ENCODE measurements at places on chromosomes 11 and 22.
A peak's percentile ranks its signal among the peaks of the same experiment; 100 is the strongest.

DNA sequence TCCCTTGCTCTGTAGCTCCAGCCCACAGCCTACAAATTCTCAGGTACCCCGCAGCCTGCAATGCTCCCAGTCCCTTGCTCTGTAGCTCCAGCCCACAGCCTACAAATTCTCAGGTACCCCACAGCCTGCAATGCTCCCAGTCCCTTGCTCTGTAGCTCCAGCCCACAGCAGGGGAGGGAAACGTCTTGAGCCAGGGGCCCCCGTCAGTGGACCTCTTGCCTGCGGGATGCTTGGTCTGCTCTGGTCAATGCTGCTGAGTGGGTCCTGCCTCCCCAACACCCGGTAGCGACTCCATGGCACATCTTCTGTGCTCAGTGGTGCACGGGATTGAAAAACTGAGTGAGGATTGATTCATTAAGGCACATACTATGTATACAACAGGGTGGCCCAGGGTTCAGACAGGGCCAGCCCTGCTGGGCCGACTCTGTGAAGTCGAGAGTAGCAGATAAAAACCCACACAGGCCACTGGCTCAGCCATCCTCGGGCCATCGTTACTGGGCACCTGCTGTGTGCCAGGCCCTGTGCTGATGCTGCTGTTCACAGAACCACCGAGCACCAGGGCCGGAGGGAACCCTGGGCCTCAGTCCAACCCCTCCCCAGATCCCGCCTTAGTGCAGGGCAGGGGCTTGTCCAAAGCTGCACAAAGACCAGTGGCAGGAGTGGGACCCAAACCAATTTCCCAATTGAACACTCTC is 69.7 kb downstream of the MYO7A start:
- DNase-seq = no peak

- no peak for DNase-seq
Observed at GRCh38 chr11:45431046-45432018, 145.2 kb upstream of the SYT13 start.

DNA sequence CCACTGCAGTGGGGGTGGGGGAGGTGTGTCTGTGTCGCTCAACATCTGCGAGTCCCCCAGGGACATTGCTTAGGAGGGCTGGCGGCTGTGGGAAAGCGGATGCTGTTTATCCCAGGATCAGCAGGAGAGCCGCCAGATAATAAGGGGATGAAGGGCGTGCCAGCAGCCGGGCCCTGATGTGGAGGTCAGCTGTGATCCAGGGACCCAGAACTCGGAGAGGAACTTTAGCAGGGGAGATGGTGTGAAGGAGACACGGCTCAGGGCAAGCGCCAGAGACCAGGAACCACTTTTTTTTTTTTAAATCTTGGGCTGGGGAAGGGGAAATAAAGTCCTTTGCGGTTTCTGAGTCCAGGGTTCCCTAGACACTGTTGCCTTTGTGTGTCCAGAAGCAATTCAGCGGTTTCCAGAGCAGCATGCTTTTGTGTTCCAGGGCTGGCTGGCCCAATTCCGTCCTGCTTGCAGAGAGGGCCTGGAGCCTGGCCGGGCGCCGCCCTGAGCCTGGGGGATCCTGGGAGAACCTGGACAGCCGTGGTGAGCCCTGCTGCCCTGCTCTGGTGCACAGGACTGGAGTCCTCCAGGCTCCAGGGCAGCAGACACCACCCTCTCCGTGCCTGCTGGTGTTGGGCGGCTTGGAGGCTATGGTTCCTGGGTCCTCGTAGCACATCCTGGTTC is at the start of gene GRAMD4:
Gene GRAMD4 (plus strand): TSS at position 557 of the 672 bp plus-strand sequence. CDS start 6,414 bp downstream, outside the sequence.
- DNase-seq = peak; percentile 51

DNA sequence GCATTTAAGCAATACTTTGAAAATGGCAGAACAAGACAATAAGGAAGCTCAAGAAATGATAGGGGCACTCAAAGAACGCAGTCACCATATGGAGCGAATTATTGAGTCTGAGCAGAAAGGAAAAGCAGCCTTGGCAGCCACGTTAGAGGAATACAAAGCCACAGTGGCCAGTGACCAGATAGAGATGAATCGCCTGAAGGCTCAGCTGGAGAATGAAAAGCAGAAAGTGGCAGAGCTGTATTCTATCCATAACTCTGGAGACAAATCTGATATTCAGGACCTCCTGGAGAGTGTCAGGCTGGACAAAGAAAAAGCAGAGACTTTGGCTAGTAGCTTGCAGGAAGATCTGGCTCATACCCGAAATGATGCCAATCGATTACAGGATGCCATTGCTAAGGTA is 51.9 kb downstream of the SPECC1L start:
- no peak for DNase-seq

DNA sequence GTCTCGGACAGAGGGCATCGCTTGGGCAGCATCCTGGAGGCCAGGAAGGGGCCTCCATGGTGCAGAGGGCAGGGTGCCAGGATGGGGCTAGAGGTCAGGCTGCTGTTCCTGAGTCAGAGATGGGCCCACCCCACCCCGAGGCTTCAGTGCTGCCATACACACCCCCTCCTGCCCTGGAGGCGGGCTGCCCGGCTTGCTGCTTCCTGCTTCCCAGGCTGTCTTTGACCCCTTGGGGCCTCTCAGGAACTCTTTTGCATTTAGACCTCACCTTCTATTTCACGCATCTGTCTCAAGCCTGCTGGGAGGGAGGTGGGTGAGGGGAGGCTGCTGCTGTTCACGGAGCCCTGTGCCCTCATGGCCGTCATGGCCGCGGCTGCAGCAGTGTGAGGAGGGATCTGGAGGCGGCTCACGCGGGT is 6.6 kb upstream of the GRAMD4 start:
- DNase-seq = no peak

DNA sequence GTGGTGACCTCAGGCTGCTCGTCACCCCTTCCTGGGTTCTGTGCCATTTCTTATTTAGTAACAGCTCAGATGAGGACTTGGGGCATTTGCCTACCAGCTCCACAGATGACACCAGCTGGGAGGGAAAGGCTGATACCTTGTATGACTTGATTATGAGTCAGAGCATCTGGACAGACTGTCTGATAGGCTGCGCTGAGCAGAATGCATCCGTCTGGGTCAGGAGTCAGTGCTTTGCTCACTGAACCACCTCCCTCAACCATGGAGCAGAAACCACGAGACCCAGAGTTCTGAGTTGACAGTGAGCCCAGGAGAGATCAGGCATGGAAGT is 6.8 kb downstream of the ST14 start:
- no peak for DNase-seq

DNA sequence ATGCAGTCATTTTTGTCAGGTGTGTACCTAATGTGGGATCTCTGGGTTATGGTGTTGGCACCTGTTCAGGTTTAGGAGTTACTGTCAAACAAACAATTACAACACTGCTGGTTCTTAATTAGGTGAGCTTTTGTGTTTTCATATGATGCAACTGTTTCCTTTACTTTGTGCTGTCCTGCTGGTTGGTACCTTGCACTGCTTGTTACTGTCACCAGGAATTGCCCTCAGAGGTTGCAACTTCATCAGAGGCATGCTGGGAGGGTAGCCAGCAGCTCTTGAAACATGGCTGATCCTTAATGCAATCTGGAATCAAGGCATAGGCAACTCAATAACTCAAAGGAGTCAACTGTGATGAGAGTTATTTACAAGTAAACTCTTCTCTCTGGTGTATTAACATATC is 400.3 kb downstream of the MIAT start:
- no peak for DNase-seq

GRCh38 chr22:47344414-47344813 is 582.0 kb downstream of the TBC1D22A start:
- DNase-seq = no peak

DNA sequence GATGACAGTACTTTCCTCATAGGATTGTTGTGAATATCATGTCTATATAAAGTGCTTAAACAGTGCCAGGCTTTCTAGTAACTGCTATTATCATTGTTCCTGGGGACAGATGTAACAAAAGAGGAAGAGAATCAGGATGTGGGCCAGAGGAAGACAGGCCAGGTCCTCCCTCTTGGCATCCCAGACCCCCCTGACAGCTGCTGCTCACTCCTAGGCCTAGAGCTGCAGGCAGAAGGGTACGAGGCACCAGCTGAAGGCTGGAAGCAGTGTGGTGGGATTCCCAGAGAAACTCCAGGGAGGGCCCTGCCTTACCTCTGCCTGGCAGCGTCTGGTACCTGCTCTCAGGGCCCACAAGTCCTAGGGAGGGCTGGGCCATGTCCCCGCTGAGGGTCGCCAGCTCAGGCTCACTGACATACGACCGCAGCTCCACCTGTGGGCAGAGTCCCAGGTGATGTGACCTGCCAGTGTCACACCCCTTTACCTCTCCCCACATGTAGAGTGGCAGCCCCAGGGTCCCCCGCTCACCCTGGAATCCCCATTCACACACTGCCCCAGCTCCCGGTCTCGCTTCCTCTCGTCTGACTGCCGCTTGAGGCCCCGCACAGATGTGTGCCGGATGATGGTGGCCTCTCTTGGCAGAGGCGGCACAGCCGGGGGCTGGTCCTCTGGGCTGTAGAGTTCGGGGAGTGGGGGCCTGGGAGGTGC is 52.2 kb downstream of the C11orf58 start:
- DNase-seq = no peak

DNA sequence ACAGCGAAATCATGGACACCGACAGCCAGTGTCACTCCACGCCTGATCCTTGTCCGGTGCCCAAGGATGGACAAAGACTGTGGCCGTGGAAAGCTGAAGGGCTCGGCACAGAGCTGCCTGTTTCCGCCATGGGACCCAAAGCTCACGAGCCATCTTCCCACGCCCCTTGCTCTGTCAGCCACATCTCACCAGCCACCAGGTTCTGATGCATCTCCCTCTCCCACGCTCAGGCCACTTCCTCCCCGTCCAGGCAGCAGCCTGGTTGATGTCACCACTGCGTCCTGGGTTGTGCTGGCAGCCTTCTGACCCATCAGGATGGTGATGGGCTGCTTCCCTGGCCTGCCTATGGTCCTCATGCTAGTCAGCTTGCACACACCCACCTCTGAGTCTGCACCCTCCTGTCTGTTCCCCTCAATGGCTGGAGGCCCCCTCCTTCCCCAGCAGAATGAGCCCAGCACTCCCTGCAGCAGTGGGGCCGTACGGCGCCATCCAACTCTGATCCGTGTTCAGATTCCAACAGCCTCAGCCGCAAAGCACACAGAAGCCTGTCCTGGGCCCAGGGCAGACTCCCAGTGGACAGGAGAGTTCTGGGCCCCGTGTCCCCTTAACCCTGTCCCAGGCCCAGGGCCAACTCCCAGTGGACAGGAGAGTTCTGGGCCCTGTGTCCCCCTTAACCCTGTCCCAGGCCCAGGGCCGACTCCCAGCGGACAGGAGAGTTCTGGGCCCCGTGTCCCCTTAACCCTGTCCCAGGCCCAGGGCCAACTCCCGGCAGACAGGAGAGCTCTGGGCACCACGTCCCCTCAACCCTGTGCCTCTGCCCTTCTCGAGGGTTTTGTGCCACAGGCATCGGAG is 259.5 kb downstream of the BRD1 start:
- no peak for DNase-seq

GRCh38 chr11:111526501-111526900 is 11.9 kb downstream of the HOATZ start:
- no peak for DNase-seq

GRCh38 chr11:27204529-27204928 is 158.5 kb downstream of the CCDC34 start:
- DNase-seq = no peak

DNA sequence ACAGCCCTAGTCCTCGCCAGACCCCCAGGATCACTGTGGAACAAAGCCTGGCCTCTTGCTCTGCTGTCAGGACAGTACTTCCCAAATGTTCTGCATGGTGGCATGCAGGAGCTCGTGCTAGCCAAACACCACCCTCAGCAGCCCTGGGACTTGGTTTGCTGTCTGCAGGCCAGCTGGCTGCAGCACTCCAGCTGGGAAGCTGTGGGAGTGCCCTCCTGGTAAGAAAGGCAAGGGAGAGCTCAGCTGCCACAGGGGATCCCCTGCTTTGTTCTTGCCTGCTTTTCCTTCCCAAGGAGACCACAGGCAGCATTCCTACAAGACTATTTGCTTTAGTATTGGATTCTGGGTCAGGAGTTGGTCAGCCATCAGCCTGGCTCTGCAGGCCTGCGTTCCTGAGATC is 27.9 kb downstream of the TCIRG1 start:
- DNase-seq = peak; percentile 48

- DNase-seq = peak; percentile 52
Observed at GRCh38 chr11:118924591-118925585, 838 bp downstream of the BCL9L start.

GRCh38 chr11:111549196-111549868 is 8.8 kb downstream of the LAYN start:
- DNase-seq = no peak

DNA sequence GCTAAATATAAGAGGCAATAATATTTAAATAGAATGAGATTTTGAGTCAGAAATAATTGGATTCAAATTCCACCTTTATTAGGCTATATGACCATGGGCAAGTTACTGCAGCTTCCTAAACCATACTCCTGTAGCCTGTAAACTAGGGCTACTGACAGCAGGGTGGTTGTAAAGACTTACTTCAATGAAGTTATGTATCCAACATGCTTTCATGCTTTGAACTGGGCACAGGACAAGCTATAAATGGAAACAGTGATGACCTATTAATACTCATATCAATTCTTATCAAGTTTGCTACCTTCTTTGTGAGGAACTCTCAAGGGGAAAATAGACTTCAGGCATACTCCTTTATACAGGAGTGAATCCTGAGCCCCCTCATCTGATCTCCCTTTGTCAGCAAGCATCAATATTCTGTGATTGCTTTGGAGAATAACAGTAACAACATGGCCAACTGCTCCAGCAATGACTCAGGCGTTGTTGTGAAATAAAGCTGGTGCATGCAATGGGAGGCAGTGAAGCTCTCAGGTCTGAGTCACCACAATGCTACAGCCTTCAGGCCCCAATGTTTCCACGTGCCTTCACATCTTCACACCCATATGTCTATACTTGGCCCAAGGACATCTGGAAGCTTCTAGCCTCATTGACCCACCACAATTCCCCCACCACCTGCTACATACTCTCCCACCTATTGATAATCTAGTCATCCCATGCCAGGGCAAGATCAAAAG is 102.5 kb downstream of the KCNA4 start:
- DNase-seq = no peak

- DNase-seq = no peak
Observed at GRCh38 chr11:83881428-83881827, 595.3 kb upstream of the CCDC90B start.

DNA sequence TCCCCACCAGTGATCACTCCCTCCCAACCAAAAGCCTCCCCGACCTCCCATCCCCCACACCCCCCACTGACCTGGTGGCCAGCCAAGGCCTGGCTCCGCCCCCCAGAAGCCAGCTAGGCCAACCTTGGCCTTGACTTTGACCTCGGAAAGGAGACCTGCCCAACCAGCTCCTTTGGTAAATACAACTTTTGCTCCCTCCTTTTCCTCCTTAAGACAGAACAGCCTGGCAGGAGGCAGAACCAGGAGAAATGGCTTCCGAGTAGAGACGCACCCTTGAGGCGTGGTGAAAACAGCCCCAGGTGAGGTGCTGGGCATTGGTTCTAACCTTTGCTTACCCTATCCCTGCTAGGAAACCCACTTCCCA is 27.0 kb downstream of the PLEKHA7 start:
- no peak for DNase-seq
